ENCODE measurements at places on chromosomes 3 and 15.

GRCh38 chr15:20346082-20346805 is 195.4 kb downstream of the GOLGA6L6 start:
- no peak for DNase-seq

DNA sequence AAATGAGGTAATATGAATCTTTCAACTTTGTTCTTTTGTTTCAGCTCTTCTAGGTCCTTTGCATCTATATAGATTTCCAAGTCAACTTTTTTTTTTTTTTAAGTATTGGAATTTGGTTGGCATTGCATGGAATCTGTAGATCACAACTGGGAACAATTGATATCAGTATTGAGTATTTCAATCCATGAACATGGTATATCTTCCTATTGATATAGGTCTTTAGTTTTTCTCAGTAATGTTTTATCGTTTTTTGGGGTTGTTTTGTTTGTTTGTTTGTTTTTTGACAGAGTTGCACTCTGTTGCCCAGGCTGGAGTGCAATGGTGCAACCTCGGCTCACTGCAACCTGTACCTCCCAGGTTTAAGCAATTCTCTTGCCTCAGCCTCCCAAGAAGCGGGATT is 137.2 kb downstream of the EEFSEC start:
- no peak for DNase-seq

DNA sequence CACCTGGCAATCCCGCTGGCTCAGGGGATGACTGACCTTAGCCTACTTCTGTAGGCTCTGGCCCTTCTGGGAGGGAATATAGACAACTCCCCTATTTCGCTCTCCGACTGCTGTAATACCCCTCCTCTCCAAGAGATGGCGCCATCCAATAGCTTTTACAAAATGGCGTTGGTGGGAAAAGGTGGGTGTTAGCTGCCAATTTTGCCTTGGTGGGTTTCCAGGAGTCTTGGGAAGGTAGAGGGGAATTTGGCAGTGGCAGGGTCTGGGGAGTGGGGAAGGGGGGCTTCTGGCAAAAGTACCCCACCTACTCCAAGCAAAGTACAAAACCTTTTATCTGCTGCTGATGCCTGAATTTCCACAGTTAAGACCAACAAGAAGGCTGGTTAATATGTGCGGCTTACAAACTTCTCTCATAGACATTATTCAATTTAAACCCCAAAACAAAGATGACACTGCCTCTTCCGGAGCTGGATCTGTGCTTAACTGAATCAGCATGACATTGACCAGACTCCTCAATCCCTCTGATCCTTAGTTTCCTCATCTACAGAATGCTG is 62.1 kb downstream of the RASGRF1 start:
- DNase-seq = no peak

DNA sequence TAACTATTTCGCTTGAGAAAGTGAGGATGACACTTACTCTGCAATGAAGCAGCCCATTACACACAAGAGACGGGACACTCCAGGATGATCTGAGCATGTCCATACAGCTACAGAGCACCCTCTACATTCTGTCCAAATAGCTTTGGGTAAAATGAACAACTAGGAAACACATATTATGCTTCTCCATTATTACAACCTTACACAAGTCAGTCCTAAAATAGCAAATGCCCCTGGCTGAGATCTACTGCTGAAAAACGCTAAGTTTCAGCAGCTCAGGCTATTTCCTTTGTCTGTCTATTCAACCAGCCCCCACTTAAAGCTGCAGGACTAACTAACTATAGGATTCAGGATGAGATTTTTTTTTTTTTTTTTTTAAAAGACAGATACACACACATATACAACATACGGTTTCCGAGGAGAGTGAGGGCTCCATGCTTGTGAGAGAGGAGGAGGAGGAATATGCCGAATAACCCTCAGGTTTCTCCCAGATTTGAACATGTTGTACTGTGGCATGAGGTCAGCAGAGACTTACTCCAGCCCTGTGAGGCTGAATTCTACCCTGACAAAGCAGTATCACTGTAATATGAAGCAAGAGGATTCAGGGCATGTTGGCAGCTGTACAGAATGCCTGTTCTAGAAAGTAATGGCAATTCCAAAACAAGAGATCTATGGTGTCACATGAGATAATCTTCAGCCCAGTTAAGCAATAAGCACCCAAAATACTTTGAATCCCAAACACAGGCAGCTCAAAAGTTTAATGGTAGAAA is 117.3 kb upstream of the PLXND1 start:
- DNase-seq = no peak

- no peak for DNase-seq
These were observed 57.3 kb upstream of the PLSCR4 start for GRCh38 chr3:146308222-146308621.

DNA sequence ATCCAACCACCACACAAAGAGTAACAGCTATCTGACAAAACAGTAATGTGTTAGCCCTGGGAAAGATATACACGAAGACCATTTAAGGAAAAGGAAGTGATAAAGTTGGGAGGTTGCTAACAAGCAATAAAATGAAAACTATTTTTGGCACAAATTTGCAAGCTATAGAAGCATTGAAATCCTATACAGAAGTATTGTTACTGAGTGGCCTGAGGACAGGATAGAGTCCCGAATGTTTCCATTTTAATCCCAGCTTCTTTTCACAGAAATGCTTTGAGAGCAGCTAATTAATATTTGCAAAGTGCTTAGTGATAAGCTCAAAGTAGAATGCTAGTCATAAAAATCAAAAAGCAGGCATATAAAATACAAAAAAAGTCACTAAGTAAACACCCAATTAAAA is 51.5 kb downstream of the RAD18 start:
- DNase-seq = no peak

DNA sequence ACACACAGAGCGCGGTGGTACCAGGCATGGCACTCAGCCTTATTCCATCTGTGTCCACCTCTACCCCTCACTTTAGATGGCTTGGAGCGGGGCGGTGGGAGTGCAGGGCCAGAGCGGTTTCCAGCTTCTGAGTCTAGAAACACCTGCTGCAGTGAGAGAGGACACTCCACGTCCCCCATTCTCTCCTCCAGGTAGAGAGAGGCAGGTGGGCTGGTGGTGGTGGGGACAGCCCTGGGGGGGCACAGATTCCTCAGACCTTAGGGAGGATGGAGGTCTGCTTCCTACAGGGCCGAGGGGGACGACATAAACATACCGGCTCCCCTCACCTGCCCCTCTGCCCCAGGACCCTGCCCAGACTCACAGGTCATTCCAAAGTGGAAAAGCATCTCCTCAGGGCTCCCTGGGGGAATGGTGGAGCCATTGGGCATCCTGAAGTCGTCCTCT is 40.4 kb downstream of the MUC20 start:
- no peak for DNase-seq

DNA sequence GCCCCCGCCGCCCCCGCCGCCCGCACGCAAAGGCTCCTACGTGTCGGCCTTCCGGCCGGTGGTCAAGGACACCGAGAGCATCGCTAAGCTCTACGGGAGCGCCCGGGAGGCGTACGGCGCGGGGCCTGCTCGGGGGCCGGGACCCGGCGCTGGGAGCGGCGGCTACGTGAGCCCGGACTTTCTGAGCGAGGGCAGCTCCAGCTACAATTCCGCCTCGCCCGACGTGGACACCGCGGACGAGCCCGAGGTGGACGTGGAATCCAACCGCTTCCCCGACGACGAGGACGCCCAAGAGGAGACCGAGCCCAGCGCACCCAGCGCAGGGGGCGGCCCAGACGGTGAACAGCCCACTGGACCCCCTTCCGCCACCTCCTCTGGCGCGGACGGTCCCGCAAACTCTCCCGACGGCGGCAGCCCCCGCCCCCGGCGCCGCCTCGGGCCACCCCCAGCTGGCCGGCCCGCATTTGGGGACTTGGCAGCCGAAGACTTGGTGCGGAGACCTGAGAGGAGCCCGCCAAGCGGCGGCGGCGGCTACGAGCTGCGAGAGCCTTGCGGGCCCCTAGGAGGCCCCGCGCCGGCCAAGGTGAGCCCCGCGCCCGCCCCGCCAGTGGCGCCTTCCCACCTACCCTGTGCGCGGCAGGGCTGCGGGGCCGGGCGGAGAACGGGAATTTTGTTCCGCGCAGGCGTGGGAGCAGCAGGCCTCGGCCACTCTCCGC is 2.4 kb downstream of the SKOR1 start:
- DNase-seq = no peak

GRCh38 chr15:59516655-59517461 is 78.9 kb downstream of the FAM81A start:
- DNase-seq = no peak

- DNase-seq = no peak
These were observed 47.8 kb upstream of the NEO1 start for GRCh38 chr15:73004462-73004861.

- DNase-seq = no peak
These were observed 57.1 kb upstream of the POU1F1 start for GRCh38 chr3:87333393-87333892.

- DNase-seq = no peak
These were observed 82.9 kb downstream of the THBS1 start for GRCh38 chr15:39663704-39664250.

DNA sequence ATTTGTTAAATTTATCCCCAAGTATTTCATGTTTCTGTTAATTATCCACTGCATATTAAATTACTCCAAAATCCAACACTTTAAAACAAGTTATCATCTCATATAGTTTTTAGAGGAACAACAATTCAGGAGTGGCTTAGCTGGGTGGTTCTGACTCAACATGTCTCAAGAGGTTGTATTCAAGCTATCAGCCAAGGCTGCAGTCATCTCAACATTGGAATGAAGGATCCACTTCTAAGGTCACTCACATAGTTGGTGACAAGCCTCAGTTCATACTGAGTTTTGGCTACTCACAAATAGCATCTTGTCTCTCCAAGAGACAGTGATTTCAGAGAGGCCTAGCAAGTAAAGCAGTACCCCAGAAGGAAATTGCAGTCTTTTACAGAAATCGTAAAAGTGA is 134.7 kb downstream of the NR2E3 start:
- no peak for DNase-seq

DNA sequence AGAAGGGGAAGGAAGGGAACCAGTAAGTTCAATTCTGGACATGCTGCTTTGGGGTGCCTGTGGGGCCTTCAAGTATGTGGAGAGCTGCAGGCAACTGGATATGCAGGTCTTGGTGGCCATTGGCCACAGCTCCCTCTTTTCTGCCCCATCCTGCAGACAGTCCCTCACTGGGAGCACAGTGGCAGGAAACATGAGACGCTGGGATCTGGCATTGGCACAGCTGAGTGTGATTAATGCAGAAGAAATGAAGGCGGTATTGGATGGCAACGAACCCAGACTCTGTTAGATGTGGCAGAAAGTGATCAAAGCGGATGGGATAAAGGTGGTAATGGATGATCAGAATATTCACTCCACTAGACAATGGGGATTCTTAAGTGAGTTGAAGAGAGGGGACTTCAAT is 23.2 kb upstream of the VPS8 start:
- DNase-seq = no peak
